Posterior vena cava (tissue), 2 donors: ENCODE measurements at places on chromosomes 3 and 15.

DNA sequence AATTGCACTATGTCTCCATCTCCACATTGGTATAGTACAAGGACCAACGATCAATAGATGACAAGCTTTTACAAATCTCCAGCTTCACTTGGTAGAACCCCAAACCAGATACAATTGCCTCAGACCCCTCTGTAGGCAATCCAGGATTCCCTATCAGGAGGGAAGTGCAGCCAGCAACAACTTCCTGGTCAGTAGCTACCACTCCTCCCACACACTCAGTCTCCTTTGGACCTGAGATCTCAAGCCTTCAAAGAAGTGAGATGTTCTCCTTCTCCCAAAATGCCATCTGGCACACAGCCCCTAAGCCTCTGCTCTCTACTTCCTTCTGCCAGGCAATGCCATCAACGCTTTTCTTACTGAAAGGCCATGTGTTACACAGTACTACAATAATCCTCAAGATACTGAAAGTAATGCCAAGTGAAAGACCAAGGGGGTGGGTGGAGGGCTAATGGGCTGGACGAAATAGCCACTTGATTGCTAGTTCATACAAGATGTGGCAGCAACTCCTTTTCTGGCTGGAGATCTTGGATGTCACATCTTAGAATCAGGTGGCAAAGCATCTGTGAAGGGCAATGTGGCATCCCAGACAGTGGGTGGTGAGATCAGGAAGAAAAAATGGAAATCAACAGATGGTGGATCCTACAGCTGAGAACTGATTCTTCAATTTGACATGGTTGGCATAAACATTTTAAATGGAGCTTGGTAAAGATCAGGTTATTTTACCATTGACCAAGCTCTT, 75.3 kb upstream of the ACP3 start:
- DNase-seq = no peak

GRCh38 chr3:47013231-47013630, 33.8 kb downstream of the NBEAL2 start:
- DNase-seq = no peak

DNA sequence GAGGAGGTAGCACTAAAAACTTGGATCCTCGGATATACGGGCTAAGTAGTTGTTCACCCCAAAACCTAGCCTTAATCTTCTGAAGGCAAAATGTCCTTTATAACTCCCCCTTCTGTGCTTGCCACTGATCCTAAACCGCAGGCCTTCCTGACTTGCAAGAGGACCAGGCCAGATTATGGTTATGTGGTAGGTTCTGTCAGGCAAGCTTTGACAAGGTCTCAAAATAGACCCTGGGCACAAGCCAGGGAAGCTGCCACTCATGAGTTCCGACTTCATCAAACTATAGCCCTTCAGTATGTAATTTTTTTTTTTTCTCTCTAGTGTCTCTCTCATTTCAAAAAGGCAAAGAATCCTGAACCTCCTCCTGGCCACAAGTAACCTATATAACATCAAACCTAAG, 3.2 kb downstream of the LRRFIP2 start:
- DNase-seq = no peak

- no peak for DNase-seq
These were observed 79.2 kb downstream of the LIPC start for GRCh38 chr15:58510715-58511598.

GRCh38 chr3:32240159-32240545, 1.7 kb downstream of the CMTM8 start:
- no peak for DNase-seq

GRCh38 chr3:143885780-143886427, 37.6 kb upstream of the SLC9A9 start:
- no peak for DNase-seq

GRCh38 chr15:91853511-91853947, at the start of gene SLCO3A1:
TSS of gene SLCO3A1 (plus strand) at chr15:91853708.
- peak; percentile 91 for DNase-seq

- peak; percentile 93 for DNase-seq
These were observed 8.7 kb downstream of the SEMA3F start for GRCh38 chr3:50163572-50164455.

- no peak for DNase-seq
These were observed 77.6 kb upstream of the CCDC80 start for GRCh38 chr3:112718516-112718915.

DNA sequence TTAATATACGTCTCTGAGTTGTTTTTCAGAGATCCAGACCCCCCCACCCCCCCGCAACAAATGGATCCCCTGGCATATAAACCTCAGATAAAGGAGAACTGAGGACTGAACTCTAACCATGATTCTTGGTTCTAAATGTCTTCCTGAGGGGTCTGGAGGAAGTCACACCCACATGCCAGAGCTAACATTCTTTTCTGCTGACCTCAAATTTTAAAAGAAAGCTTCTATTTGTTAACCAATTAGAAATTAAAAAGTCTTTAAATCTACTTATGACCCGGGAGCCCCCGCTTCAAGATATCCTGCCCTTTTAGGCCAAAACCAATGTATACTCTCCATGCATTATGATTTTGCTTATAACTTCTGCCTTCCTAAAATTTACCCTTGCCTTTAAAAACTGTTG, 188.3 kb downstream of the ECT2 start:
- DNase-seq = no peak

DNA sequence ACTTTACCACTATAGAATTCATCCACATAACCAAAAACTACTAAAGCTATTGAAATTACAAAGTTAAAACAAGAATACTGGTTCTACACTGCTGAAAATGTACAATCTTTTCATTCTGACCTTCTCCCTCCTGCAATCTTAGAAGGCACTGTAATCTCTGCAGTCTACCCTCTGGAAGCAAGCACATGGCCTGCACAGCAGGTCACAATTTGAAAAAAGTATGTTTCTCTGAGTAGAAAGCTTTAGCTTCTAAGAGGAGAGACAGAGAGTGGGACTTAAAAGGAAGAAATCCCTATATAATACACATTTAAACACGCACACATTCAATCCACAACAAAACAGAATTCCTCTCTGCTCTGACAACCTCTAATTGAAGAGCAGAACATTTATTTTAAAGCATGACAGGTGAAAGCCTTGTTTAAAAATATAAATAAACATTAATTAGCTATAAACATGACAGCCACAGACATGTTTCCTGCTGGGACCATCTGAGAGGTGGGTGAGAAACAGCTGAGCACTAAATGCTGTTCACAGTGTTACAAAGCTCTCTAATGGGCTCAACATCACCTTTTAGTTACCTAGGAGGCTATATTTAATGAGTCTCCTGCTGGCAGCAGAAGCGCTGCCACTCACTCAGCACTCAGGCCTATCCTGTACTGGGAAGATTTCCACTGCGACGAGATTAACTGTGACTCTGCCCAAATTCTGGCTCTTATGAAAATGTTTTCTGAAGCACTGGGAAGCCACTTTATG, 447.4 kb downstream of the AGBL1 start:
- DNase-seq = no peak

GRCh38 chr3:154690413-154690812, 260.4 kb upstream of the GPR149 start:
- DNase-seq = no peak

DNA sequence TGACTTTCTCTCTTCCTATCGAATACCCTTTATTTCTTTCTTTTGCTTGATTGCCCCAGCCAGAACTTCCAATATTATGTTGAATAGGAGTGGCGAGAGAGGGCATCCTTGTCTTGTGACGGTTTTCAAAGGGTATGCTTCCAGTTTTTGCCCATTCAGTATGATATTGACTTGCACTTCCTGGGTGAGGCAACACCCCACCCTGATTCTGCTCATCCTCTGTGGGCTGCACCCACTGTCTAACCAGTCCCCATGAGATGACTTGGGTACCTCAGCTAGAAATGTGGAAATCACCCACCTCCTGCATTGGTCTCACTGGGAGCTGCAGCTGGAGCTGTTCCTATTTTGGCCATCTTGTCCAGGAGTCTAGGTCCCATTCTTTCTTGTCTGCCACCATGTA, 44.8 kb upstream of the KCNH8 start:
- DNase-seq = no peak

GRCh38 chr3:177179281-177180067, 17.8 kb downstream of the TBL1XR1 start:
- no peak for DNase-seq

DNA sequence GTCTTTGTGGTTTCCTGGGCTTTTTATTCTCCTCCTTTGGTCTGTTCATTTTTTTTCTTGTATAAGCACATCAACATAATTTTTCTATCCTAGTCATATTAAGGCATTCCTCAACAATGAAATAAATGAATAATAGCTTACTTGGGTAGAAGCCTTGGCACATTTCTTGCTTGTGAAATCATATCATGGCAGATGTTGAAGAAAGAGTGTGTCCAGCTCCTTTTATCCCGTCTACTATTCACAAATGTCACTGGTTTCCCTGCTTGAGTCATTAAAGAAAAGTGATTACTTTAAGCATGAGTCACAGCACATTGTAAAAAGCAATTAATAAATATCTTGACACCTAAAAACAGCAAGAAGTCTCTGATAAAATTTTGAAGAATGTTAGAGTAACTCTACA, 42.1 kb downstream of the MINAR1 start:
- no peak for DNase-seq

DNA sequence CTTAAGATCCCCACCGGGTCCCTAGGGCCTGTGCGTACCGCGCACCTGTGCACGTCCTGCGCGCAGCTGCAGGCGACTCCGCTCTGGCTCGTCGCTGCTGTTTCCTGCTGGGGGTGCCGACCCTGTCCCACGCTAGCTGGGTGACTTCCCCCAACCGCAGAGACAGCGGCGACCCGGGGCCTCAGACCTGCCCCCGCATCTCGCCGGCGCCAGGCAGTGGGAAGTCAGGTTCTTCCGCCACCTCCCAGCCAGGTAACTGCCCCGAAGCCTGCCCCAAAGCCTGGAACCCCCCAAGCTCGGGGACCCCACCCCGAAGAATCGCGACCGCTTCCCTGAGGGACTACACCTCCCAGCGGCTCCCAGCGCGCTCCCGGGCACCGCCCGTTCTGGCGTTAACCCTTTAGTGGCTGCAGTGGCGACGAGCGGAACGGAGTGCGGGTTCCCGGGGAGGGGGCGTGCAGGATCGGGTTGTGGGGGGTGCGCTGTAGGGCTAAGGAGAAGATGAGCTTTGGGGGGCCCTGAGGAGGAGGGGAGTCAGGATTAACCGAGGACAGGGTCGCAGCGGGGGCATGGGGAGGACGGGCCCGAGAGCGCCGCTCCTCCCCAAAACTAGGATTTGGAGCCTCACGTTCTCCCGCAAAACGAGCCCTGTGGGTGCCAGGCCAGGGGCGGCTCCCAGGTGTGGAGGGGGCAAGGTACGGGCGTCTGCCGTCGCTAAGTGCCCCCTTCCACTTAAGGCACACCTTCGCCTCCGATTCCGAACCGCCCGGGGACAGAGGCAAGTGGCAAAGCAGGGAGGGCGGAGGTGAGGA, 589 bp downstream of the NEIL1 start:
- peak; percentile 87 for DNase-seq

DNA sequence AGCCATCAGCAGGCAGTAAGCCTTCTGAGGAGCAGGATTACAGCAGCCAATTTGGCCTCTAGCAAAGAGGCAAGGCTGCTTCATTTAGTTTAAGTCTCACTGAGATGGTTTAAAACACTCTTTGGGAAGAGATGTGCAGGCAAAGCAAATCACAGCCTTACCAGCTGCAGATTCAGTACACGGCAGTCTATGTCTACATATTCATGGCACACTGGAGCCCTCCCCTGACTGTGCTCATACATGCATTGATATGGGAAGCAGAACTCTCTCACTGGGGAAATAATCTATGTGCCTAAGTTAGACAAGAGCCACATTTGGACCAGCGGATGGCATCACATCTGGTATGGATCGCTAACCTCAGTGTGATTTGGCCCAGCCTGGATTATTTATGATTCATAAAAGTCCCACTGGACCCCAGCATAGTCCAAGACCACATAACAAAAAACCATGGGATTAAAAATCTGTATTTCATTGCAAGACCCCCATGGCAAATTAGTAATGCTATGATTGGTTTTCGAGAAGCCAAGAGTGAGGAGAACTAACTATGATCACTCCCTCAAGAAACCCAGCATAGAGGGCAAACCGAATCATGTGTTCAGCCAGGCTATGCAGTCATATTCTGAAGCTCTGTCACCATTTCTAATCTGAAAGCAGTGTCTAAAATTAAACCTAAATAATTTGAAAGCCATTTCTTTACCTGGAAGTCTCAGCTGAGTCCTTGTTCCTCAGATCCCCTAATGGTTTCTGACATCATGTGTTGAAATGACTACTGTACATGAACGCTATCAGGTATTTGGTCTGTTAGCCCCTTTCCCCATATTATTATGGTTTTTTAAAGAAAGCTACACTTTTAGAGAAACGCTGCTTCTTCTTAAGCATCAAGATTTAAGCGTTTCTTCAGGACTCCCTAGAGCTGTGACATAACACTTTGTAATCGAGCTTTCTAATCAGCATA, 1.2 kb downstream of the PRICKLE2 start:
- DNase-seq = no peak

- no peak for DNase-seq
These were observed 54.6 kb downstream of the SUCLG2 start for GRCh38 chr3:67599821-67600220.

DNA sequence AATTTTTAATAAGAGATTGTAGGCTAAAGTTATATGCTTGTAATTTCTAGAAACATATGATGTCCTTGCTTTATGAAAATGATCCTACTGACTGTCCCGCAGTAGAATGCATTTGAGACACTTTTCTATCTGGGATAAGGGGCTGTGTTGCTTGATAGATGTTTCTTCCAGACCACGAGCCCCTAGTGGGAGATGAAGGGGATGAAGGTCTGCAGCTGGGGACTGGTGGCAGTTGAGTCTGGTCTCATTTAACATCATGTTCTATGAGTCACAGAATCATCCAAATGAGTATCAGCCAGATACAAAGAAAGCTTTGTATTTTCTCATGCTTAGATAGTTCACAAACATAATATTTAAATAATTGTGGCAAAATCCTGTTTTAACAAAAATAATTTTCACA, 84.3 kb upstream of the PRTG start:
- no peak for DNase-seq

- no peak for DNase-seq
These were observed 151.8 kb downstream of the ITPR1 start for GRCh38 chr3:4644951-4645350.

DNA sequence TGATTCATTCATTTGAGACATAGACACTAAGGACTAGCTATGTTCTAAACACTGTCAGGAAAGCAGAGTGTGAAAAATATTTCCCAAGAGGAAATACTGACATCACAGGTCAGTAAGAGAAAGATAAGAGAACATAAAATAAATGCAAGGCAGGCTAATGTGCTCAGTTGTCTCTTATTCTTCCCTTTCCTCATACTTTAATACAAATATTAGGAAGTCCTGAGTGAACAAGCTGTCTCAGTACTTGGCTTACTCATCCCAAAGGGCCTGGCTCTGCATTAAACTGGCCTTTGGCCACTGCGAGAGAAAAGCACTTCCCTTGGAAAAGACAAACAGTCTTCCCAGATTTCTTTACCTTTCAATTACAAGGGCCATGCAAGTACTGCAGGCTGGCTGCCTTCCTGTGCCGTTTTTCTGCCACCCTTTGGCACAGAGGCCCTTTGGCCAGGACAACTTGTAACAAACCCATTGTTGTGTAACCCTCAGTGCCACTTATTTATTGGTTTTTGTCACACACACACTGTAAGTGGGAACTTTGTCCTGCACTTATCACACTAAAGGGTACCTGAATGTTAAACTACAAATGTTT, 31.7 kb downstream of the EDC3 start:
- no peak for DNase-seq
